NCI-H187 (cell line): ENCODE measurements at places on chromosomes 12 and 14.

DNA sequence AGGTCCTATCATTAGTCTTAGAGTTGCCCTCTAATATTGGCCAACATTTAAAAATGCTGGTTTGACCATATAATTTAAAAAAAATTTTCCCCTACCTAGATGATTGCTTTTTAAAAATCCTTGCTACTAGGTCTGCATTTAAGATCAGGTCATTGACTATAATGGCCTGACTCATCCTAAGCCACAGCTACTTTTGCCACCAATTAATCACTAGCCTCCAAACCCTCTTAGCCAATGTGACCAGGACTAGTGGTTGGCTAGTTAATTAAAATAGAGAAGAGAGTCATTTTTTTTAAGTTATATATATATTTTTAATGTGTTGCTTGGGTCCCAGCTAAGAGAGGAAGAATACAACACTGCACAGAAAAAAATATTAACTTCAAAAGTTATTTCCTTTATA, 57.5 kb downstream of the SOS2 start:
- no peak for DNase-seq

- no peak for DNase-seq
These were observed 371 bp upstream of the SHMT2 start for GRCh38 chr12:57229046-57229633.

GRCh38 chr14:87944987-87945604, 47.9 kb downstream of the GALC start:
- DNase-seq: no peak

- no peak for DNase-seq
These were observed 8.9 kb downstream of the ARMH4 start for GRCh38 chr14:58143106-58143505.

DNA sequence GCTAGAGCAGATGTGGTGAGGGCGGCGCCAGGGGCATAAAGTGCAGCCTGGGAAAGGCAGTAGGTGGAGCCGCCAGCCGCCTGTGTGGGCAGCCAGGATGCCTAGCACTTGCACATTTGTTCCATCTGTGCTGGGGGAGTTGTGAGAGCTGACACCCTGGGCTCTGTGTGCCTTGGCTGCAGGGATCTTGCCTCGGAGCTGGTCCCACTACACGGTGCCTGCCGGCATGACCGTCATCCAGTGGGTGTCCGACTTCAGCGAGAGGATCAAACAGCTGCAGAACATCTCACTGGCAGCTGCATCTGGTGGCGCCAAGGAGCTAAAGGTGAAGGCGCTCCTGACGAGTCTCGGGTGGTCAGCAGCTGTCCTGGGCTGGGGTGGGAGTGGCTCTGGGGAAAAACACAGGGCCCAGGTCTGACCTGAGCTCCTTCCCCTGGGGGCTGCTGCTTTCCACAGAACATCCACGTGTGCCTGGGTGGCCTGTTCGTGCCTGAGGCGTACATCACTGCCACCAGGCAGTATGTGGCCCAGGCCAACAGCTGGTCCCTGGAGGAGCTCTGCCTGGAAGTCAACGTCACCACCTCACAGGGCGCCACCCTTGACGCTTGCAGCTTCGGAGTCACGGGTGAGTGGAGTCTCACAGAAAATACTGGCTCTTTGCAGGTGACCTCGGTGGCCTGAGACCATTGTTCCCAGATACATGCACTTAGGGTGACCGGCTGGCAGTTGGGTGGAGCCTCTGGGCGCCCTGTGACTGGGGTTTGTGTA, 37.4 kb downstream of the HSP90AA1 start:
- no peak for DNase-seq

DNA sequence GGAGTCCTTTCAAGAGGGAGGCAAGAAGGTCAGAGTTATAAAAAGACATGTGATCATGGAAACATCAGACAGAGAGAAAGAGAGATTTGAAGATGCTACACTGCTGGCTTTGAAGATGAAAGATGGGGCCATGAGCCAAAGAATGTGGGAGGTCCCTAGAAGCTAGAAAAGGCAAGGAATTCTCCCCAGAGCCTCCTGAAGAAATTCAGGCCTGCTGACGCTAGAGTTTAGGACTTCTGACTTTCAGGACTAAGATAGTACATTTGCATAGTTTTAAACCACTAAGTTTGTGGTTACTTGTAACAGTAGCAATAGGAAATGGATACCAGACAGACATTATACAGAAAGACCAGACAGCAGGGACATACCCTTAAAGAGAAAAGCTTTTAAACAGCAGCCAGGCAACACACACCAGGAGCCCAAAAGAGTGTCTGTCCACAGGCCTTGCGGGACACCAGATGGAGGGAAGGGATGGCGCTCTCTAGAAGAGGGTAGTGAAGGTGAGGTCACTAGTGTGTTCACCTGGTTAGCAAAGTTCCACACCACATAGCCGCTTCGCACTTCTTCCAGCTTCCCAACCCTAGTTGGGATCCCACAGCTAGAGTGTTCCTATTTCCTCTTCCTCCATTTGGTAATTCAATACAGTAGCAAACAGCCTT, 29.7 kb upstream of the CEBPE start:
- DNase-seq: no peak

- no peak for DNase-seq
These were observed 31.0 kb downstream of the RNF34 start for GRCh38 chr12:121430833-121431415.

- DNase-seq: no peak
These were observed 2.5 kb downstream of the C14orf119 start for GRCh38 chr14:23097786-23098185.

GRCh38 chr12:7966563-7966962, 30.6 kb upstream of the SLC2A3 start:
- DNase-seq: no peak

DNA sequence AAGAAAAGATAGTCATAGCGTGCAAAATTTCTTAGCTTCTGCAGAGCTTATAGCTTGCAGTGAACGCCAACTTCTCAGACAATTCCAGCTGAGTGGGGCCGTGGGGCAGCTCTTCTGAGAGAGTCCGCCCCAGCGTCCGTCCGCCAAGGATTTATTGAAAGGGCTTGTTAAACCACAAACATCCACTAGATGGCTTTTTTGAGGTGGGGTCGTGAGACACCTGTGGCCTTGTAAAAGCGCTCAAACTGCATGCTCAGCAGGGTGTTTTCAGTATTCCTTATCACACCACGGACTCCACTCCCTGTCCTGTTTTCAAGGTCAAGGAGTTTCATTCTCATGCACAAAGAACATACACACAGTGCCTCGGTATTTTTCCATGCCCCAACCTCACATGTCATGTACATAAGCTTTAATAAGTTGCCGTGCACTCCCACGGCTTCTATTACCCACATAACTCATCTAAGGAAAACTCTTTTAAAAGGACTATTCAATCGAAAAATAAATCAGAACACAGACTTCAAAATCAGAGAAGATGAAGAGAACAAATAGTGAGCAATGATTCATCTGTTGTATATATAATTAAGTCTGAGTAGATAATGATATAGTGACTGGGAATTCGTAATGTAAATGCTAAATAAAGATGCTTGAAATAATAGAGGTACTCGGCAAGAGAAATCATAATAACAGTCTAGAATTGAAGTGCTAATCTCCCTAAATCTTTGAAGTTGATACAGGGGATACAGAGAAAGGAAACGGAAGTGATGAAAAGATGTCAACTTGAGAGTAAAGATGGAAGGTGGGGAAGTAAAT, 46.7 kb downstream of the WBP11 start:
- DNase-seq: no peak

GRCh38 chr12:13206560-13206897, 10.0 kb downstream of the EMP1 start:
- no peak for DNase-seq

- DNase-seq: no peak
These were observed 35.3 kb downstream of the KICS2 start for GRCh38 chr12:64186789-64187188.

DNA sequence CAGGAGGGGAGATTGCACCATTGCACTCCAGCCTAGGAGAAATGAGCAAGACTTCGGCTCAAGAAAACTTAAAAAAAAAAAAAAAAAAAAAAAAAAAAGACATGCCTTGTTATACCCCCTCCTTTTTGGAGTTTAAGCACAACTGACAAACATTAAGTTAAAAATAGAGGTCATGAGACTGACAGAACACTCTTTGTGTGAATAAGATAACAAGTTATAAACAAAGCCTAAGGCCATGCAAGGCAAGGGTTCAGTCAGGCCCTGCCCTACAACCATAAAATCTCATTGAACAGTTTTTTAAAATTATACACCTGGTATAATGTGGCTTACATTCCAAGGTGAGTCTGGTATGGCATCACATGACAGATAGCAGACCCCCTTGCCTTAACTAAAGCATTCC, 39.3 kb downstream of the TSPAN19 start:
- DNase-seq: no peak

DNA sequence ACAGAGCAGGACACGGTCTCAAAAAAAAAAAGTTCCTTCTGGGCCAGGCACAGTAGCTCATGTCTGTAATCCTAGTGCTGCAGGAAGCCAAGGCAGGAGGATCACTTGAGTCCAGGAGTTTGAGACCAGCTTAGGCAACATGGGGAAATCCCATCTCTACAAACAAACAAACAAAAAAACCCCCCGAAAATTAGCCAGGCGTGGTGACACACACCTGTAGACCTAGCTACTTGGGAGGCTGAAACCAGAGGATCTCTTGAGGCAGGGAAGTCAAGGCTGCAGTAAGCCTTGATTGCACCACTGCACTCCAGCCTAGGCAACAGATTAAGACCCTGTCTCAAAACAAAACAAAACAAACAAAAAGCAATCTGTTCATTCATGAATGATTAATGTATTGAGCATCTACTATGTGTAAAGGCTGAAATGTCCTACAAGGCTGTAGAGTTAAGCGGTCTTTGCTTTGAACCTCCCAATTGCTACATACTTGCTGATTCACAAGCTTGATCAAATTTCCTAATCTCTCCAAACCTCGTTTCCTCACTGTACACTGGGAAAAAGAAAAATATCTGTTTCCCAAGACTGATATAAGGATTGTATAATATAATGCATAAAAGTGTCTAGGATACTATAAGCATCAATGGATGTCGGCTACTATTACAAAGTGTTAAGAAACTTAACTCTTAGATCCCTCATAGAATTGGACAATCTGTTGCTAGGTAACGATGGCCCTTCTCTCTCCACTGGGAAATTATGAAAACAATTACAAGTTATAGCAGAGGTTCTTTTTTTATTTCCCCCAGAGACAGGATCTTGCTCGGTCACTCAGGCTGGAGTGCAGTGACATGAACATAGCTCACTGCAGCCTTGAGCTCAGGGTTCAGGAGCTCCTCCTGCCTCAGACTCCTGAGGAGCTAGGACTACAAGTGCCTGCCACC, 7.9 kb upstream of the RILPL2 start:
- DNase-seq: no peak

DNA sequence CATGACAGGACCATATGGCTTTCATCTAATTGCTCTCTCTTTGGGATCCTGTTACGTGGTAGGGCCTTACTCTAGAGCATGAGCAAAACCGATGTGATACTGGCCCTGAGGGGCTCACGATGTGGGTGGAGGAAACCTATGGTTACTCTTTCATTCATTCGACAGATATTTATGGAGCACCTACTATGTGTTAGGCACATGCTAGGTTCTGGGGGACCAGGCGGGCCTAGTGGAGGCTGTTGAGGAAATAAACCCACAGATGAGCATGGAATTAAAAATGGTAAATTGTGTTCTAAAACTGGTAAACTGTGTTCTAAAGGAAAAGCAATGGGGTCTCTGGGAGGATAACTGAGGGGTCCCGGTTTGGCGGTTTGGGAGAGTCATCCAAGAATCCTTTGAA, 14.8 kb downstream of the SH2B3 start:
- DNase-seq: no peak

- no peak for DNase-seq
These were observed 241.6 kb downstream of the EGLN3 start for GRCh38 chr14:33709283-33709682.

DNA sequence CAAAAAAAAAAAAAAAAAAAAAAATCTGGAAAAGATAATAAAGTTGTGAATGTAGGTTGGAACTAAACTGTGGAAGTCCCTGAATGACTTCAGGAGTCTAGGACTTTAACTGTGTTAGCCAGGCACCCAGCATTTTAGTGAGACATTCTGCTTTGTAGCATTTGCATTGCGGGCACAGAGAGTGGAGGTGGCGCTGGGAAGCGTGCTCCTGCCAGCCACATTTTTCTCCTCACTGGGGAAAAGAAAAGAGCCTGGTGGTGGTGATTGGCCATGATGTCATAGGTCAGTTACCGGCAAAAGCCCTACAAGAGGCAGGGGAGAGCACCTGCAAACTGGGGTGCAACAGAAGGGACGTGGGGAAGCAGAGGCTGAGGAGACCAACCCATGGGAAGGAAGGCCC, 9.7 kb upstream of the GAPDH start:
- DNase-seq: no peak

GRCh38 chr14:30214014-30214413, 286.4 kb upstream of the PRKD1 start:
- no peak for DNase-seq

DNA sequence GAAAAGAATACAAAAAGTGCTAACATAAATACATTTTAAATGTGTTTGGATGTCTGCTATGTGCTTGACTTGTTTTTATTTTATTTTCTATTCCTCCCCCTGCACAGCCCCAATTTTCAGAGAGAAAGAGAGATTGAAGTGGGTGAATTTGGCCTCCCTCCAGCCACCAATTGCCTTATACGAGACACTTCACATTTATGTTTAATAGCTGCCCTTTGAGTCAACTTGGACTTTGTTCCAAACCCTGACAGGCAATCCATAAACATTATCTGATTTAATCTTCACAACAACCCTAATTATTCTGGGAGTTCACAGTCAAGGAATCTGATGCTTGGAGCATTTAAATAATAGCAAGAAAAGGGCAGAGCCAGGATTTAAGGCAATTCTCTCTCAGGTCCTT, 161.7 kb downstream of the SLC15A4 start:
- DNase-seq: no peak

- no peak for DNase-seq
These were observed 144.1 kb downstream of the RPAP3 start for GRCh38 chr12:47561746-47562145.

GRCh38 chr12:127964717-127965116, 302.3 kb upstream of the TMEM132C start:
- no peak for DNase-seq

DNA sequence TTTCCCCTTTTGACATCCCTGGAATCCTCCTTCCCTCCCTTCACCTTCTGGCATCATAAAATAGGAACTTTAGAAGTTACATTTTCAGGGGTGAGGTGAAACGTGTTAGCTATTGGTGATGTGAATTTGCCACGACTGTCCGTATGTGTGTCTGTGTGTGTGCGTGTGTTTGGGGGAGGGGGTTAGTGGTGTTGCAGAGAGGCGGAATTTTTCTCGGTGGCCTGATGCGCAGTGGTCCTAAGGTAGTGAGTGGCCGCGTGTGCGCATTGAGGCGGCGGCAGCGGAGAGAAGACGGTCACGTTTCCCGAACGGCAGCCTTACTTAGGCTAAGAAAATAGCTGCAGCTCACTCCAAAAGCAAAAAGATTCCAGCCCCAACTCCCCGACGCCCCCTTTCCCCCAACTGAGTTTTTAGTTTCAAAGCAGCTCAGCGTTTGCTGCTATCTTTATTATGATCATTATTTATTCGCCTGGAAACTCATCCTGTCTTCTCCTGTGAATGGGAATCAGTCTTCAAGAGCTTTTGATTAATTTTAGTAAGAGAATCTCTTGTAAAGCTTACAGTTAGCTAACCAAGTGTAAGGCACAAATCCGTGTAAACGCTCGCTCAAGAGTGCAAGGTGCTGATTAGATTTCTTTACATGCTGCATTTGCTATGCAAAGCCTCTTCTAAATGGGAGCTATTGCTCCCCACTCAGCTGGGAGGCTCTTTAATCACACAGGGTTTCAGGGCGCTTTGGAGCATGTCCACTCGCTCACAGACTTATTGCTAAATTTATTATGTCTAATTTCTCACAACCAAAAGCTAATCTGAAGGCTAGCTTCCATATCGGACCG, 4.7 kb downstream of the FLRT2 start:
- DNase-seq: no peak

- no peak for DNase-seq
These were observed 3.8 kb downstream of the DRAM1 start for GRCh38 chr12:101881228-101881627.
